Caco-2 (cell line): ENCODE measurements at places on chromosomes 2 and 18. TPM values are rescaled to one million over a fixed set of nuclear protein-coding genes. Genes with fewer than 3 reads are reported as not detected.

LONRF2 gene
- total RNA-seq = not detected in 2 replicates

CYS1 gene
- total RNA-seq = 0.91 and 1.4 TPM in 2 replicates

CYP27A1 gene
- 20.9 and 26.8 TPM in 2 replicates for total RNA-seq

KCNJ3 gene
- not detected in 2 replicates for total RNA-seq

GRCh38 chr2:127735044-127735443, 33.7 kb downstream of the SFT2D3 start:
- DNase-seq = peak; percentile 54

DNA sequence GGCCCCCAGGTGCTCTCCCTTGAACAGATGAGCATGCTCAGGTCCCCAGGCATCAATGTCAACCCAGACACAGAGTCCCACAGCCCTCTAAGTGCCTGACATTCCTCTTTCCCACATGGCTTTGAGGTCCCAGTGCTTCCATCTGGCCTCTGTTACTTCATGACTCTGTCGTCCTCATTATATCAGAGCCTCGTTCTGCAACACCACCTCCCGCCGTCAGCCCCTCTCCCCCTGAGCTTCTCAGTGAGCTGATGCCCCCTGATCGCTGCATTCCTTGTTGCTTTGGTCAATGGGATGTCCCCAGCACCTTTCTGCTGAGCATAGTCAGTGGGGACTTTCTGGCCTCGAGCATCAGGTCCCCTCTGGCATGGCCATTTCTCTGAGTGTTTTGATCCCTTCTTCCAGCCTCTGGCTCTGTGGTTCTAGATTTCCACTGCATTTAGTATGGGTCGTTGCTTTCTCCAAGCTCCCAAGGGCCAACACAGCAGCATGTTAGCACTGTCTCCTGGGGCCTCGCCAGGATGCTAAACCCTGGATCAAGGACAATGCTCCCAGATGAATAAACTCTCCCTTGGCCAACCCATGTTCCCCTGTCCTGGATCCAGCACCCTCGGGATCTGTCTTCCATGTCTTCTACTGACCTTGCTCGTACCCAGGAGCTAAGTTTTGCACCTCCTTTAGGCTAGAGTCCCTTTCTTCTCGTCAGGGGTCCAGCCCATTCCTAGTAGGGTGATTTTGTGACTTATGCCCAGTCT, 143.2 kb upstream of the TWIST2 start:
- DNase-seq = no peak

GRCh38 chr2:215431778-215432758, 3.8 kb downstream of the FN1 start:
- no peak for DNase-seq

GRCh38 chr2:189143925-189144324, 35.6 kb downstream of the COL5A2 start:
- no peak for DNase-seq

- no peak for DNase-seq
Observed at GRCh38 chr2:206020171-206020570, 65.8 kb downstream of the INO80D start.

DNA sequence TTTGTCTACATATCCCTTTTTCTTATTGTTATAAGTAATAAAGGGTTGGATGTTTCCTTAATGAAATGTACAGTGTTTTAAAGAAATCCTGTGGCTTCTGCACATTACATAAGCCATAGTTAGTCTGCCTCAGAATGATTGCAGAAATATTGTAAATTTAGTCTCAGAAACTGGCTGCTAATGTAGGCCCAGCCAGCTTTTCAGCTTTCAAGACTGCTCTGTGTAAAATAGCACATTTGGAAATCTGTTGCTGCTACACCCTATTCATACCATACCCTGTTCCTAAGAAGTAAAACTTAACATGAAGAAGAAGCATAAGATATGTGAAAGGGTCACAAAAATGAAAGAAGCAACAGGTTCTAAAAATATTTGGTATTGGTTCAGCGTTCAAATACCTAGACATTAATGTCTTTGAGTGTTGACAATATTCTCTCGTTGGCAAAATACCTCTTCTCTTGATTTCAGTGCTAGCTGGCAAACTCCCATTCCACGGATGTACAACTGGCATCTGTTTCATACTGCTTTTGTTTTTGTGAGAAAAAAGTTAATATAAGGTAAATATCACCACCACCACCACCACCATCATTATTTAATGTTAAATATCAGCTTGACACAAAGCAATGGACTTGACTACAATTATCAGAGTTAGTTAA, 19.2 kb upstream of the NCKAP1 start:
- DNase-seq = no peak

GRCh38 chr18:54822872-54823845, 5.1 kb upstream of the RAB27B start:
- no peak for DNase-seq

- no peak for DNase-seq
Observed at GRCh38 chr2:188979187-188980114, 5.3 kb downstream of the COL3A1 start.

DNA sequence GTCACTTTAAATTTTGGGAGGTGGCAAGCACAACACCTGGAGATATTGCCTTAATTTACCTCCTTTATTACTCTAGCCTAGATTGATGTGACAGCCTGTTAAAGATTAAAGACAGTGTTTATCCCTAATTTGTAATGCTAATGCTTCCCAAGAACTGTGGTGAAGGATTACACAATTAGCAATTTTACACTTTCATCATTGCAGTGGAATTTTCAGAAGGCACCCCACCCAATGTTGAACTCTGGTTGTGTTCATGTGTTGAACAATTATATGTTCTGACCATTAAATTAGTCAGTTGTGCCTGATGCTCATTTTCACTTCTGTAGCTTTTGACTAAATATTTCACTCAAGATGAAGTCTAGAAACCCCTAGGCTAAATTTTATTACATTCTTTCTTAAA, 317.1 kb upstream of the CWC22 start:
- DNase-seq = no peak
